Lung microvascular endothelial cell (primary cell): ENCODE measurements at places on chromosomes 12 and 14. TPM values are rescaled to one million over a fixed set of nuclear protein-coding genes. Genes with fewer than 3 reads are reported as not detected.

The CDKN1B gene
- 55.1 and 78.2 TPM in 2 replicates for total RNA-seq

The KRT75 gene
- total RNA-seq, result not detected in 2 replicates

The FAM161B gene
- 1.7 and 2.8 TPM in 2 replicates for total RNA-seq

The SLC7A7 gene
- 5.0 and 6.7 TPM in 2 replicates for total RNA-seq

The PARPBP gene
- total RNA-seq, result 4.4 and 7.8 TPM in 2 replicates

The RFLNA gene
- total RNA-seq, result 0.20 and 0.44 TPM in 2 replicates

The ZDHHC22 gene
- under 0.01 TPM in 1 of 2 replicates, not detected in the other for total RNA-seq

The RFX4 gene
- total RNA-seq, result not detected in 2 replicates

The RD3L gene
- not detected in 2 replicates for total RNA-seq

The GPN3 gene
- 15.7 and 18.1 TPM in 2 replicates for total RNA-seq

The KRT78 gene
- not detected in 2 replicates for total RNA-seq

- no peak for DNase-seq
Measured at GRCh38 chr14:99077844-99078236, 194.2 kb downstream of the BCL11B start.

GRCh38 chr12:45427042-45427441 is 211.1 kb downstream of the ANO6 start:
- DNase-seq, result no peak

GRCh38 chr12:99917711-99918402 is 66.9 kb downstream of the ANKS1B start:
- DNase-seq, result no peak

- DNase-seq, result no peak
Measured at GRCh38 chr12:38399711-38400206, 83.2 kb downstream of the ALG10B start.

DNA sequence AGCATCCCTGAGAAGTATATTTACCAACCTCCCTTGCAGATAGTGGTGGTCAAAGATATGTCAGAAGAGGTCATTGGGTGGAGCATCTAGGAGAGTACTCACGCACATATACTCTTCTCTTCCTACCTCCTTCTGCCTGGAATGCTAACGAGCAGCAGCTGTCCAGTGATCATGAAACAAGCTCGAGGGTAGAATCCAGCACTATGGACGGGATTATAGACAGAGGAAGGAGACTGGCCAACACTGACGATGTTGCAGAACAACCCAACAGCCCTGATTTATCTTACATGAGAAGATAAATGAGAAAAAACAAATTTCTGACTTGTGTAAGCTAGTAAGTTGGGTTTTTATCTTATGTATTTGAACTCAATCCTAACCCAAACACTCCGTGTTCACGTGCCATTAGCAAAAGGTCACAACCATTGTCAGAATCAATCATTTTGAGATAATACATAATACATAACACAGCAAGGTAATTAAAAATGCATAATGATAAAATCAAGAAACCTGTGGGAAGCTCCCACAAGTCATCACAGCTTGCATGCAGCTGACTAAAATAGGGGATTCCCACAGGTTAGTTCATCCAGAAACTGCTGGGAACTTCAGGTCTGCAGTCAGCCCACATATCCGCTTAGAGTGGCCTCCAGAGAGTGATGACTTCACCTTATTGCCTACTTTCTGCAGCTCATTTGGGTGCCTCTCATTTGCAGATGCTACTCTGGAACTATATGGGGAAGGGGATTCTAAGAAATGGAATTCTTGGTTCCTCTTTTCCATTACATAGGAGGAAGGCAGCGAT is 36.3 kb upstream of the STK38L start:
- DNase-seq, result no peak

DNA sequence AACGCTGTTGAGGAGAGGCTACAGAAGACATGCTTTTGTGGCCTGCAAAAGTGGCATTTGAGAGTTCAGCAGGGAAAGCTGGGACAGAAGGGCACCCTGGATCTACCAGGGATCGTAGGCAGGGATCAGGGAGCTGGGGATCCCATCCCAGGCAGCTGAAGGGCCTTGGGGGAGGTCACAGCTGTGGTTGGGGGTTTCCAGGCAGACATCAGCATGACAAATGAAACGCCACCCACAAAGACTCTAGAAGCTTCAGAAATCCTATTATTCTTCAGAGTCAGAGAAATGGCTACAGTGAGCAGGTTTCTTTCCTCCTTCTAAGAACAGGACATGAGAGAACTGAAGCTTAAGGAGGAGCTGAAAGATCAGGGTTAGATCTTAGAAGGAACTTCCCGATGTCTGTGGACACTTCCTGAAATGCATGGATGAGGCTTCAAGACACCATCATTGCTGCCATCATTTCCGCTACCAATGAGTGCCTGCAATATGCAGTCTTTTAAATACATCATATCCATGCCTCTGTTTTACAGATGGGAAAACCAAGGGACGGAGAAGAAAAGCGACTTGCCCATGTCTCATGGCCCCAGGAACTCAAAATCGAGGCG is 104.3 kb downstream of the RBM19 start:
- DNase-seq, result no peak

GRCh38 chr14:76580399-76580798 is 180.9 kb upstream of the VASH1 start:
- DNase-seq, result no peak

- no peak for DNase-seq
Measured at GRCh38 chr12:122687086-122687485, 16.1 kb downstream of the HCAR2 start.

- DNase-seq, result no peak
Measured at GRCh38 chr12:19819231-19819630, 379.9 kb downstream of the AEBP2 start.

GRCh38 chr14:104868811-104869572 is 3.9 kb downstream of the CEP170B start:
- DNase-seq, result no peak

GRCh38 chr12:52435659-52435999 is 1.5 kb upstream of the KRT75 start:
- DNase-seq, result no peak

GRCh38 chr14:99277530-99277929 is 5.5 kb upstream of the BCL11B start:
- DNase-seq, result no peak

DNA sequence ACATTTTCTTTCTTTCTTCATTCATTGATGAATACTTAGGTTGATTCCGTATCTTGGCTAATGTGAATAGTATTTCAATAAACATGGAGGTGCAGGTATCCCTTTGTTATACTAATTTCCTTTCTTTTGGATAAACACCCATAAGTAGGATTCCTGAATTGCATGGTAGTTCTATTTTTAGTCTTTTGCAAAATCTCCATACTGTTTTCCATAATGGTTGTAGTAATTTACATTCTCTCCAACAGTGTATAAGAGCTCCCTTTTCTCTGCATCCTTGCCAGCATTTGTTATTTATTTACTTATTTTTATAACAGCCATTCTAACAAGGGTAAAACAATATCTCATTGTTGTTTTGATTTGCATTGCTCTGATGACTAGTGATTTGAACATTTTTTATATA is 36.6 kb downstream of the PIK3C2G start:
- DNase-seq, result no peak

DNA sequence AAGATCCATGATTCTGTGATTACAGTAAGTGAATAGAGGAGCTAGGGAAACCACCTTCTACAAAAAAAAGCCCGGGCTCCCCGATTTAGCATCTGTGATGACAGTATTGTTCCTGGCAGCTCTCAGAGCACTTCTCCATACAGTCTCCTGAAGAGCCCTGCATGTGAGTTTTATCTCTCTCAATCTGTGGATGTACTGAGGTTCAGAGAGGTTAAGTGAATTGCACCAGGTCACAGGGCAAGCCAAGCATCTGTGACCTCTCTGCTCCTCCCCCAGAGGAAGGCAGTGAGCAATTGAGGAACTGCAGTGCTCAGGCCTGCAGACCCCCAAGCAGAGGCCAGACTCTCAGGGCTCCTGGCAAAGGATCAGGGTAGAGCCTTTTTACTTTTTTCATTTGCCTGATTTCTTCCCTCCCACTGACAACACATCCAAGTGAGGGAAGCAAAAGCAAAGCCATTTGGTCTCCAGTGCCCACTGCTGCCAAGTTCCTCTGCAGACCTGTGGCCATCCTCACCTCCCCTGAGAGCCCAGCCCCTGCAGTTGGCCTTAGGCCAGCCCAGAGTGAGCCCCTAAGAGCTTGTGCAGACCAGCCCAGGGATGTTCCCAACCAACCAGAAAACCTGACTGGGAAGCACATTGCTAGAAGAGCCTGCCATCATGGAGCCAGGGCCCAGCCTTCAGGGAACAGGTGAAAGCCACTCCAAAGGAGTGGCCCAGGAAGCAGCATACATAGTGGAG is 47.6 kb upstream of the PNMA1 start:
- DNase-seq, result no peak

DNA sequence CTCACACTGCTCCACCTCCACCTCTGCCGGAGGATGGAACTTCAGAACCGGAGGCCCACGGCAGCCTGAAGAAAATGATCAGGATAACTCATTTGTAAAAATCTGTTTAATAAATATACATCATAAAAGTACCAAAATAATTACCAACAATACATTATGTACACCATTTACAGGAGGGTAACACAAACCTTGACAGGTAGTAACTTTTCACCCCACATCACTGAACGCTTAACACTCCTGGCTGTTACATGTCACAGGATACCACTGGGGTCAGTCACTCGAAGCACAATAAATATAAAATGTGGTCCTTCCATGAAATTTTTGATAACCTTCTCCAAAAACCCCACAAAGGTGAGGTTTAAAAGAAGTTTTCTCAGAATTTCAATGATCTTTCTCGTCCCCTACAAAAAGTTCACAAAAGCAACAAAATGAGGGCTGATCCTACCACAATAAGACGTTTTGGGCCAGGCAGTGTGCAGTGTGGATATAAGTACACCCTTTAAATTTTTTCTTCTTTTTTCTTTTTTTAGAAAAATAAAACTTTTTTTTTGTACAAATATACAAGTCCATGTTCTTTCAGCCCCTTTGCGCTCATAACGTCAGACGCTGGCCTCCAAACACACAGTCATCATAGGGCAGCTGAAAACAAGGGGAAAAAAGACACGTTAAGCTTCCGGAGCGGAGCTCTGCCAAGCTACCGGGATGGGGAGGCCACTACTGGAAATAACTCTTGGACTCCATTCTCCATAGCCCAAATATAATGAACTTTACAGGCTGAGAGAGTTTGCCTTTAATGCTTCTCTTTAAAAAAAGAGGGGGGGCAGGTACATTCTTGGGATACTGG is 2.9 kb downstream of the NFKBIA start:
- peak; percentile 82 for DNase-seq

DNA sequence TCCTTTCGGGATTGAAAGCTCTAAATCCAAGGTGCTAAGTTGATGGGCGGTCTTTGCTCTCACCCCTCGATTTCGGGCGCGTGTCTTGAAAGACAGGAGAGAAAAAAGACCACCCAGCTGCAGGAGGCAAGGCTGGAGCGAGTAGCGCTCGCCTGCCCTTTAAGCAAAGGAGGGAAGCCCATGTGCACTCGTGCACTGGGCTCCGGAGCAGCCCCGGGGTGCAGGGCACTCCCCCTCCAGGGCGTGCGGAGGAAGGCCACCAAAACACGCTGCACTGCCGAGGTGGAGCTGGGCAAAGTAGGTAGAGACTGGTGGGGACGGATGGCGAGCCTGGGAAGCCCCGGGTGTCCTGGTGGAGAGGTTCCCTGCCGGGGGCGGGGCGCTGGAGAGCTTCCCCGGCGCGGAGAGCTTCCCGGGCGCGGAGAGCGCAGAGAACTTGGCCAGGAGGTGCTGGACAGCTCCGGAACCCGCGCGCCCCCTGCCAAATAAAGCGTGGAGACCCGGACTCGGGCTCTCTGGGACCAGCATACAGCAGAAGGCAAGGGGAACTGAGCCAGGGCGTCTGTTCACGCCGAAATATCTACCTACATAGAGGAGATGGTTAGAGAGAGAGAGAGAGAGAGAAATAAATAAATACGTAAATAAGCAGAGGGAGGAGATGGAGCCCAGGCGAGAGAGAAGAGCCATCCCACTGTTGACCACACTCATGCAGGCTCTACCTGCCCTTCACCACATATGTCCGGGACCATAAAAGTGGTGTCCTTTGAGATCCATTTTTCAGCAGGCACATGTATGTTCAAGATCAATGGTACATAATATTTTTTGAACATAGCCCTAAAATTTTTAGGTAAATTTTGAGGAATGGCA is 662 bp upstream of the NELL2 start:
- peak; percentile 7 for DNase-seq

- peak; percentile 44 for DNase-seq
Measured at GRCh38 chr14:94027566-94028449, 1.7 kb downstream of the OTUB2 start.

DNA sequence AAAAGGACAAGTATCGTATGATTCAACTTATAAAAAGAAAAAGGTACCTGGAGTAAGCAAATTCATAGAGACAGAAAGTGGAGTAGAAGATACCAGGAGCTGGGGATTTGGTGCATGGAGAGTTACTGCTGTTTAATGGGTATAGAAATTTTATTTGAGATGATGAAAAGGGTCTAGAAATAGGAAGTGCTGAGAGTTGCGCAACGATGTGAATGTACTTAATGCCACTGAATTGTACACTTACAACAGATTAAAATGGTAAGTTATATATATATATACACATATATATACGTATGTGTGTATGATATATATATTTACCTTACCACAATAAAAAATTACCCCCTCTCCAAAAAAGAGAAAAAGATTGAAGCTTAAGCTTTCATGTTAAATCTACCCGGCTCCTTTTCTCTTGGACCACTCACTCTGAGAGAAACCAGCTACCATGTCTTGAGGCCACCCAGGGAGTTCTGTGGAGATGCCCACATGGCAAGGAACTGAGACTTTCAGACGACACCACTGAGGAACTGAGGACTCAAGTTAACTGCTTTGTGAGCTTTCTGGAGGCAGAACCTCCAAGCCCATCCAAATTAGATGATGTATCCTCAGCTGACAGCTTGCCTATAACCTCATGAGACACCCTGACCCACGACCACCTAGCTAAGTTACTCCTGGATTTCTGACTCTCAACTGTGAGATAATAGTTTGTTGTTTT is 130.0 kb upstream of the BTG1 start:
- DNase-seq, result no peak

GRCh38 chr14:54894995-54895394 is 7.6 kb downstream of the GCH1 start:
- peak; percentile 53 for DNase-seq
